Dorsolateral prefrontal cortex (tissue), 122 donors: ENCODE measurements at places on chromosomes 13 and 19.

DNA sequence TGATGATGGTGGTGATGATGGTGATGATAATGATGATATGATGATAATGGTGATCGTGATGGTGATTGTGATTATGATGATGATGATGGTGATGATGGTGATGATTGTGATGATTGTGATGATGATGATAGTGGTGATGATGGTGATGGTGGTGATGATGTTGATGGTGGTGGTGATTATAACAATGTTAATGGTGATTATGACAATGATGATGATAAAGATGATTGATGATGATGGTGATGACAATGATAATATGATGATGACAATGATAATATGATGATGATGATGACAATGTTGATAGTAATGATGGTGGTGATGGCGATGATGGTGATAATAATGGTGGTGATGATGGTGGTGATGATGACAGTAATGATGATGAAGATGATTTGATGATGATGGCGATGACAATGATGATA is 34.1 kb upstream of the ZNF536 start:
- DNase-seq: no peak

DNA sequence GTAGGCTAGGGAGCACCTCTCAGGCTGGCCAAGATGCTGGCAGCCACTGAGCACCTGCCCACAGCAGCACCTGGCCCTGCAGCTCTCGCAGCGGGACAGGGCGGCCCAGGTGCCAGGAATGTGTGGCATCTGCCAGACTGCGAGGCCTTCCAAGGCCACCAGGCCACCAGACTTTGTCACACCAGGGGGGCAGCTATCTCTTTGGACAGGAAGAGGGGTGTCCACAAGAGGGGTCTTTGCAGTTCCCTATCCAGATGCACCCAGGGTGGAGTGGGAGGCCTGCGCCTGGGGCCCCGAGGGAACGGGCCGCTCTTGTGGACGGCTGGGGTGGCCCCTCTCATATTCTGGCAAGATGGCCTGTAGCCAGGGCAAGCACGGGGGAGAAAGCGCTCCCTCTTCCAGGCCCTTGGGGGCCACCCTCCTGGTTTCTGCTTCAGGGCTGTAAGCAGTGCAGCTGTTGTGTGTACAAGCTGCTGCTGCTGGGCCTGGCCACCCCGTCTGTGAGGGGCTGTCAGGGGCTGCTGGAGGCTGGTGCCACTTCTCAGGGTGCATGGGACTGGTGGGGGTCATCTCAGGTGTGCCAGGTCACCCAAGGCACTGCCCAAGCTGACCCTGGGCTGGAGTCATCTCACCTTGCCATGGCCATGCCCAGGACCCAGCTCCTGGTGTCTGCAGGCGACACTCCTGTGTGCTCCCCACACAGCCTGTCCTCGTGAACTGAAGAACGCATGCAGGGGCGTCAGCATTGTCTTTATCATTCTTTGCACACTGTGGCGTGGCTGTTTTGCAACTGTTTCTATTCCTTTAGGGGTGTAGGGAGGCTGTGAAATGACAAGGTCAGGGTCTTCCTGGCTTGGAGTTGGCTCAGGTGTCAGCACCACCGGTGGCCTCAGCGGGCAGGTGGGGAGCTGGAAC is 1.8 kb downstream of the TEX29 start:
- DNase-seq: no peak

DNA sequence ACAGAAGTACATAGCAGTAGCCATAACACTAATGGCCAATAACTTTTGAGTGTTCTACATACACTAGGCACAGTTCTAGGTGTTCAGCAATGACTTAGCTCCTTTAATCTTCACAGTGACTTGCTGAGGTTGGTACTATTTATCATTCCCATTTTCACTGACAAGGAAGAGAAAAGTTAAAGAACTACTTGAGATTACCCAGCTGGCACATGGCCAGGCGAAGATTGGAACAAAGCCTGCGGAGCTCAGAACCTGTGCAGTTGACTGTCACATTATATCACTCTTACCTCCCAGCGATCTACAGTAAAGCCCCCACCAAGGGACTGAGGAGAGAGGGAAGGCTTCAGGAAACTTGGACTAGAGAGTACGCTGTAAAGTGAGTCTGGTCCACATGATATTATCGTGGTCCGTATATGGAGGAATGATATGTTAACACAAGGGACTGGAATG is 42.4 kb upstream of the WDFY2 start:
- DNase-seq: no peak

GRCh38 chr19:8684001-8684902 is 14.3 kb downstream of the ACTL9 start:
- DNase-seq: no peak

DNA sequence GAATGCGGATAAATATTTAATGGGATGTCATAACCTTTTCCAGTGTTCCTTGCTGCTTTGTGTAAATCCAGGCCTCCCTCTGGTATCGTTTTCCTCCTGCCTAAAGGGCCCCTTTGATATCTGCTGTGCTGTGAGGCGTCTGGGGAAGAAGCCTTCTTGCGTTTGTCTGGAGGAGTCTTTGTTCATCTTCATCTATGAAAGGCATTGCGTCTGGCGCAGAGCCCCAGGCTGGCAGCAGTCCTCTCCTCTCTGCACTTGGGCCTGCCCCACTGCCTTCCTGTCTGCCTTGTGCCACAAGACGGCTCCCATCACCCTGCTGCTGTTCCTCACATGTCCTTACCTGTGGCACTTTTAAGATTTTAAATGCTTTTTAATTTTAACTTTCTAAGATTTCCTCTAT is 9.8 kb downstream of the PROZ start:
- no peak for DNase-seq

GRCh38 chr13:102905905-102906771 is 60.3 kb downstream of the ERCC5 start:
- no peak for DNase-seq

DNA sequence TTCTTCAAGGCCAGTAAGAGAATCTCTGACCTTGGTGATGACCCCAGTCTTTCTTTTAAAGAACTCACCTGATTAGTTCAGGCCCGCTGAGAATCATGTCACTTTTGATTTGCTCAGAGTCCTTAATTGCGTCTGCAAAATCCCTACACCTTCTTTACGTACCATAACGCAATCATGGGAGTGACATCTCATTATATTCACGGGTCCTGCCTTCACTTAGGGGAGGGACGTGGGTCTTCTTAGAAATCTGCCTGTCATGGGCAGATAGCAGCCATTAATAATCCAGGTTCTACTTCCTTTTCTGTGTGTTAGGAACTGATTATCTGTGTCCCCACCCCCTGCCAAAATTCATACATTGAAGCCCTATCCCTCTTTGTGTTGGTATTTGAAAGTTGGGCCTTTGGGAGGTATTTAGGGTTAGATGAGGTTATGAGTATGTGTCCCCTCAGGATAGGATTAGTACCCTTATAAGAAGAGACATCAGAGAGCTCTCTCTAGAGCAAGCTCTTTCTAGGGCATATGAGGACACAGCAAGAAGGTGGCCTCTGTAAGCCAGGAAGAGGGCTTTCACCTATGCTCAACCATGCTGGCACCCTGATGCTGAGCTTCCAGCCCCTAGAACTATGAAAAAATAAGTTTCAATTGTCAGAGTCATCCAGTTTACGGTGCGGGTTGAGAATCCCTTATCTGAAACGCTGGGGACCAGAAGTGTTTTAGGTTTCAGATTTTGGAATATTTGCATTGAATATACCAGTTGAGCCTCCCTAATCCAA is 9.9 kb downstream of the TPP2 start:
- DNase-seq: no peak

DNA sequence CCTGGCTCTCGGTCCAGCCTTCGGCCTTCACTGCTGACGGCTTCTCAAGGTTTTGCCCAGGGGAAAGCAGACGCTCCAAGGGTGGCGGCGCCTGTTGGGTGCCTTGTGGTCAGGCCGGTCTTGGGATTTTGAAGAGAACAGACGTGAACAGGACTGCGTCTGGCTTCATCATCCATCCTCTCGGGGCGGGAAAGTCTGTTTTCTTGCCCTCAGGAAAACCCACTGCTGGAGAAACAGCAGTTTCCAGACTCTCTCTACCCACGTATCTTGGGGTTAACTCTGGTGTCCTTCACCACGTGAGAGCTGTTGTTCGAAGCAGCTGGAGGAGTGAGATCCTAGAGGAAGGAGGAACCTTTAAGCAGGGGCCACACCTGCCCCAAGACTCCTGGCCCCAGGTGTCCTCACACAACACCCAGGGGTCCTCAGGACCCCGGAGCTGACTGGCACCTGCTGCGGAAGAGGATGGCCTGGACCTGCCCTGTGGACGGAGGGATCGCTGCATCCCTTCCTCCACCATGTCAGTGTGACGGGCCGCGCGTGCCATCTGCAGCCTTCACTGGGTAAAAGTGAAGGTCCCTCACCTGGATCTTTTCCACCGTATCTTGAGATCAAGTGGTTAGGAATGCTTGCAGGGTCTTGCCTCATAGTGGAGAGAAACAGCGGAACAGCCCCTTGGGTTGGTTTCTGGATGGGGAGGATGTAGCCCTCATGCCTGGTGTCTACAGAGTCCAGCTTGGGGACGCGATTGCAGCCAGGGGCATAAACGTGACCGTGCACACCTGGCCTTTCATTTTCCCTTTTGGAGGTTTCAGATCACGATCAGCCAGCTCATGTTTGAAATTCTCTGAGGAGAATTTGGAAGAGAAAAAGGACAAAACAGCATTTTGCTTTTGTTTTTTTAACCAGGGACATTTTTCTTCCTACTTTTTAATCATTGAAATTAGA is 69.5 kb upstream of the MCF2L start:
- no peak for DNase-seq

DNA sequence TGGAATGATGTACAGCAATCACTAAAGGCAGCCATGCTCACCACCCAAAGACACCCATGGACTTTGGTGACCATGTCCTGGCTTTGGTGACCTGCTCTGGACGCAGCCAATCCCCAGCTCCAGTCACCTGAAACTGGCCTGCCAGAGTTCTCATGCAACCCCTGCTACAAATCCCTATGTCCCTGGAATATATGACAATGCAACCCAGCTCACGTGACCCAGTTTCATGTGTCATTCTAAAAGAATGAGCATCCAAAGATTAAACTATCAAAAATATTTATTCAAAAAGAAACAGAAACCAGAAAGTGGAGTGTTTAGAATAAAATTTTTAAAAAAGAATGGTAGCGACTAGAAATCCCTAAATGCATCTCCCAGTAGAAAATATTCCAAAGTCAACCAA is 203.3 kb upstream of the IRS2 start:
- DNase-seq: no peak

DNA sequence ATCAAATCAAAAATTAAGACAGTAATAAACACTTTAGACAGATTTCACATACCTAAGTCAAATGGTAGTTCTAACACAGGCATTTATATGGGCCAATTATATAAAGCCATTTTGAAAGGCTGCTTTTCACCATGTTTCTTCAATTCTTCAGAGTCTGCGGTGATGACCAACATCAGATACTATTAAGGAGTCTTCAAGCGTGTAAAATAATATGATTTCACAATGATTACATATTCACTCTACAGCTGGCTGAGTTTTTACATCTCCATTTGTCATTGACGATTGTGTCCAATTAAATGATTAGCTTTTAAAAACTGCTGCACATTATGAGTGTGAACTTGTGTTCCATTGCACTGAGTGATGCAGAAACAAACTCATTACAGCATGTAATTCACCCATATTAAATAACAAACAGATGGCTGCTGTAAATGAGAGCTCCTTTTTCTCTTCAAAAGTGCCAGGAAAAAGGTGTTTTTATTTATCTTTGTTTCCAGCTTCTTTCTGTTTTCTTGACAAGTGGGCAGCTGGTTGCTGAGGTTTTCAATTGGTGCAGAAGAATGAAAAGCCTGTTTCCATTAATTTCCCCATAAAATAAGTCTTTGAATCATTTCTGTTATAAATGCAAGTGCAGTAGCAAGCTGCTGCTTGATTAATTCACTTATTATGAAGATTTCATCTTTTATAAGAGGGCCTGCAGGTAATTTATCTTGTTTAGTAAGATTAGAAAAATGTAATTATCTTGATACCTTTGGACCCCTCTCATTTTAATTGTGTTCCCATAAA is 676.1 kb upstream of the KLHL1 start:
- DNase-seq: no peak

DNA sequence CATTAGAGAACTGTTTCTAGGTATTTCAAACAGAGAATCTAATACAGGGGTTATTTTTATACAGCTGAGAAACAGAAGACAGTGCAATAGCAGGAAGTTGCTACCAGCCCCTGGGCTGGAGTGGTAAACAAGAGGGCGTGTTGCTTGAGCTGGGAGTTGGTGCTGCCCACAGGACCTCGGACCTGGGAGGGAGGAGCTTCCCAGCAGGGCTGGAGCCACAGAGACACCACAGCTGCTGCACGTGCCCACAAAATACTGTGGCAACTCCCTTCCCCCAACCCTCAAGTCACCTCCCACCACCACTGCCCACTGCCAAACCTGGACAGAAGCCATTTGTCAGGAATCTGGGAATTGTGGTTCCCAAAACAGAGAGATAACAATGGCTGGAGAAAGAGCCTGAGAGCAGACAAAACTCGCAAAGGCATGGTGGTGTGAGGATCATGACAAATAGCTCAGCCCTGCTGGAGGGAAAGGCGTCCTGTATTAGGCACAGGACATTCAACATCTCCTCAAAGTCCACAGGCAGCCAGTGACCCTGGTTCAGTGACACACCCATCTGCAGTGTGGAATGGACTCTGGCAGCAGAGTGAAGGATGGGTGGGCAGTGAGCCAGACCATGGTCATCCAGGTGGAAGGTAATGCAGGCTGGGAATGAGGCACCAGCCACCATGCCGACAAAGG is 57.2 kb downstream of the SPATA13 start:
- no peak for DNase-seq

DNA sequence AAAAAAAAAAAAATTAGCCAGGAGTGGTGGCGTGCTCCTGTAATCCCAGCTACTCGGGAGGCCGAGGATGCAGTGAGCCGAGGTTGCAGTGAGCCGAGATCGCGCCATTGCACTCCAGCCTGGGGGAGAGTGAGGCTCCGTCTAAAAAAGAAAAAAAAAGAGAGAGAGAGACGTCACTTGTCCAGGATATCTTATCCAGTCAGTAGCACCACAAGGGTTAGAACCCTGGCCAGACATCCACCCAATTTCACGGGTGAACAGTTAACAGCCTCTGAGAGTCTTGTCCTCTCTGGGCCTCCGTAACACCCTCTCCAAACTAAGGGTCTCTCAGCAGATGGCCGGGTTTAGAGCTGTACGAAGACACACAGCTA is 917 bp upstream of the CLPTM1 start:
- no peak for DNase-seq

DNA sequence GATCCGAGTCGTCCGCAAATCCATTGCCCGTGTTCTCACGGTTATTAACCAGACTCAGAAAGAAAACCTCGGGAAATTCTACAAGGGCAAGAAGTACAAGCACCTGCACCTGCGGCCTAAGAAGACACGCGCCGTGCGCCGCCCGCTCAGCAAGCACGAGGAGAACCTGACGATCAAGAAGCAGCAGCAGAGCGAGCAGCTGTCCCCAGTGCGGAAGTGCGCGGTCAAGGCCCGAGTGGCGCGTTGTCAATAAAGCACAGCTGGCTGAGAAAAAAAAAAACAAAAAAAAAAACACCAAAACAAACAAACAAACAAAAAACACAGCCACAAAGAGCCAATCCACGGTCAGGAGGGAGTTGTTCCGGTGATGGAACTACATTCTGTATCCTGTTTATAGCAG is 4.7 kb upstream of the GNA15 start:
- DNase-seq: no peak
